ENCODE measurements at places on chromosomes 11 and 22.

- no peak for DNase-seq
Observed at GRCh38 chr11:13289081-13289480, 11.5 kb downstream of the BMAL1 start.

GRCh38 chr11:88173956-88174355, 1.3 kb downstream of the RAB38 start:
- no peak for DNase-seq

GRCh38 chr11:9277176-9277575, 12.0 kb upstream of the DENND5A start:
- no peak for DNase-seq

- DNase-seq, result no peak
Observed at GRCh38 chr11:62103986-62104385, 19.8 kb upstream of the INCENP start.

GRCh38 chr11:34275486-34275885, 82.3 kb downstream of the ABTB2 start:
- DNase-seq, result no peak

GRCh38 chr22:27719535-27720227, 81.9 kb downstream of the MN1 start:
- DNase-seq, result no peak

Measured in eye (tissue), 1 donor.